ENCODE measurements at places on chromosomes 6 and 20.

DNA sequence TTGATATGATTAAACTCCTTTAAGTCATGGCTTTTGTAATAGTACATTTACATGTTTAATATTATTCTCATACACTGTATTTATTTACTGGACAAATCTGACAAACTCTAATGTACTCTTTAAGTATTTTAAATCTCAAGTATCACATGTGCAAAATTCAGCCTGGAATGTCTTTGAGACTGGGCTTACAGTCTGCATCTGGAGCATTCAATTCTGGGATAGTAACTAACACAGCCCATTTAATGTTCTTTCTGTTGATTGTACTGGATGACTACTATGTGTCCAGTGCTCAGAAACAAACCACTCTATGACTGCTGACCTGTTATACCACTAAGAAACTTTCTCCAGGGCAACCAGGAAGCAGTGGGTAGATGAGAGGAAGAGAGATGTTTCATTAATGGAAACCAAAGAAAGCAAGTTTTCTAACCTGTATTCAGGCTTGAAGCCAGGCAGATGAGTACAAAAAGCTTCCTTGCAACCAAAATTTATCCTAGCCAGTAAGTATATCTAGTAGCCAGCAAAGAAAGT is 26.8 kb downstream of the FBXL4 start:
- DNase-seq = no peak

- DNase-seq = peak; percentile 36
Measured at GRCh38 chr20:60695226-60696000, 556.6 kb upstream of the CDH4 start.

DNA sequence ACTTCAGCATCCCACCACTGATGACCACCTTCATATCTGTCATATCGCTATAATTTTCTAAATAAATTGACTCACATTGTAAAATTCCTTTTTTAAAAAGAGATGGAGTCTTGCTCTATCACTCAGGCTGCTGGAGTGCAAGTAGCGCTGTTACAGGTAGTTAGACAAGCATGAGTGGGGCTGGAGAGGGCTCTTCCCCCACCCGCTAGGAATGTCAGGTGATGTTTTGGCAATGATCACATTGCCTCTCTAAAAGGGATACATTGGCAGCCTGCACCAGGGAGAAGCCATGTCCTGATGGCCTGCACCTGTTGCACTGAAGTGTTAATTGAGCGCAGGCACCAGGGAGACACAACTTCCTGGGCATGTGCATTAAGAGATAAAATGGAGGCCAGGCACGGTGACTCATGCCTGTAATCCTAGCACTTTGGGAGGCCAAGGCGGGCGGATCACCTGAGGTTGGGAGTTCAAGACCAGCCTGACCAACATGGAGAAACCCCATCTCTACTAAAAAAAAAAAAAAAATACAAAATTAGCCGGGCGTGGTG is 16.9 kb upstream of the SLC22A16 start:
- DNase-seq = no peak

- no peak for DNase-seq
Measured at GRCh38 chr20:45409521-45410272, 1.6 kb downstream of the DBNDD2 start.

DNA sequence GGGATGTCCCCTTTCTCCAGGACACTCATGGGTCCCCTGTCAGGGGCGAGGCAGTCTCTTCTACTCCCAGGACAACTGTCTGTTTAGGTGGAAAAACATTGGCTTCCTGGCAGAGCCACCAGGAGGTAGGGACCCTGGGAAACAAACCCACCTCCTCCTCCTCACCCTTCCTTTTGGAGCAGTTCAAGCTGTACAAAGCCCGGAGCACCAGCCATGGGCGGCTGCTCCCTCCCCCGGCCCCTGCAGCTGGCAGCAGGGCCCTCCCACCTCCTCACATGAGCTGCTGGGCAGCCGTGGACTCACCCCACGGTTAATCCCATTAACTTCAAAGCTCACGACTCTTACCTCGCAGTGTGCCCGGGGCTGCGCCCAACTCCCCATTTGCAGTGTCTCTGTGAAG is 48.6 kb downstream of the CDH4 start:
- no peak for DNase-seq

DNA sequence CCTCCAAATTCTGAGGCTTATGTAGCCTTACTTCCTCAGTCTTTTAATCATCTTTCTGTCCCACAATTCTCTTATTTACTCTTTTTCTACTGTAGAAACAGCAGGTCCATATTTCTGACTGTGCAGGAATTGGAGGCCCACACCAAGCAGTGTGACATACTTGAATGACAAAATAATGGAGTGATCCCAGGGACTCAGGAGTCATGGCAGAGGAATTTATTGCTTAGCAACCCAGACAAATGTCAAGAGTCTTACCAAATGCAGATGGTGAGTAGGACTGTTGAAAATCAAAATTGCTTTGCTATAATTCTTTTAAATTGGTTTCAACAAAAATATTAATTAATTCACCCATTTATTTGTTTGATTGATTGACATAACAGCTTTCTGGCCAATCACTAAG is 59.9 kb downstream of the HTR1B start:
- peak; percentile 14 for DNase-seq

- DNase-seq = peak; percentile 45
Measured at GRCh38 chr20:50245498-50246366, 55.1 kb downstream of the CEBPB start.

DNA sequence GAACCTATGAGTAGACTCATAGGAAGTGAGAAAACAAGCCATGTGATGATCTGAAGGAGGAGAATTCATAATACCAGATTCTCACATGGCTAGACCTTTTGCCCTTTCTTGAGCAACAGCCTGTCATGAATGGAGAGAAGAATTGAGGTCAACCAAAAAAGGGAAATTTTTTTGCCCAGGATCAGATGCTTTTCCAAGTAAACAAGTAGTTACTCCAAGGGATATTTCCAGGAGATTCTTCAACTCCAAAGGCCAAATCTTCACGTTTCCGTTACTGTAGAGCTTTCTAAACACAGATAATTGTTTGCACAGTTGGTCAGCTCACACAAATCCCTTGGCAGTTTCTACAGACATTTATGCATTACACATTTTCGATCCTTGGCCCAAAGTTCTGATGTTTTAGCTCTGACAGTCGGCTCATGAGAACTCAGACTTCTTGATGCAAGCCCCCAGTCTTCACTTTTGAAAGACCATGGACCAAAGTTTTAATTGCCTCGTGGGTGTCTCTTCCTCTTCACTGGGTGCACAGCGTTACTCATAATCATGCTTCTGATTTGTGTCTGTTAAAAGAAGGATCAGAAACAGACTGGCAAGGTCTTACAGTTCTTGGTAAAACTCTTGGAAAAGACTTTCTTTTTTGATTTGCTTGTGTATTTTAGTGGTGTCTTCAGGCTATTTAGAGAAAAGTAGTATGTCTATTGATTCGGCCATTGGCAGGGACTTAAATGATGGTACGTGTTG is 115.0 kb downstream of the TSHZ2 start:
- DNase-seq = no peak

DNA sequence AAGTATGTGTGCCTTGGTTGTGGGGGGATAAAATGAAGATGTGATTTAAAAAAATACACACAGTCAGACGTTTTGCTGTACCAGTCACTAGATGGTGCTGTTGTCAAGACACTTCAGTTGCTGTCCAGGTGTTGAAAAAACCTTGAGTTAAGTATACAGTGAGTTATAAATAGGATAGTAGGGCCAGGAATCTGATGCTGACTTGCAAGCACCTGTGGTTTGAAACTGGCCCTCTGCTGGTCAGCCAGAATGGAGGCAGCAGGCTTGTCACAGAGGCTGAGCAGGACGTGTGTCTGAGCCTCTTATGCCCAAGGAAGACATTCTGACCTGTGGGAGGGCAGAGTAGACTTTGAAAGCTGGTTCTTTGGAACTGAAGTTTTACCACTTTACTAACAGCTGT is 27.8 kb downstream of the RNF8 start:
- DNase-seq = peak; percentile 42

DNA sequence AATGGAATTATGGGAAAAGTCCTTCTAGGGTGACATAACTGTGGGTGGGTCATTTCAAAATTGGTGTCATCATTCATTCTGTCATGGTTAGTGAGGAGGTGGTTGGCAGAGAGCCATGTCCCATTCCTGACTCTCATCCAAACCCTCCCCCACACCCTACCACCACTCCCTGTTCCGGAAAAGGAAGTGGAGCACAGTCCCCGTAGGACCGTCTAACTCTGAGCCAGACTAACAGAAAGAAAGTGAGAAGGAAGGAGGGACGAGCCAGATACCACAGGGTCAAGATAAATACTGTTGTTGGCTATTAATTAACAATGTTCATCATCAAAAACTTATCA is 4.8 kb downstream of the TRIM10 start:
- no peak for DNase-seq

DNA sequence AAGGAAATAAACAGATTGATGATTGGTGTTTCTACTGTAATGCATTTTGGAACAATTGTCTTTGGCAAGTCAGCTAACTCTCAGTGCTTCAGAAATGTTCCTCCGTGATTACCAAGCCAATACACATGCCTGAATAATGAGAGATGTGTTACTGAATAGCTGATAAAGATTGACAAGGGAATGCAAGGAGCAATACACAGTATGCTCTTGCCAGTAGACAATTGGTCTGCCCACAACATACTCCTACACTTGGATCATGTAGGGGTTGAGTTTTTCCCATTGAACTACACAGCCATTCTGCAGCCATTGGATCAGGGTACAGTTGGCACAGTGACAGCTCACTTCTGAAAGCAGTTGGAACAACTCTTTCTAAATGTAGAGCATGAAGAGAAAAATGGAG is 5.6 kb upstream of the GJB7 start:
- DNase-seq = no peak

DNA sequence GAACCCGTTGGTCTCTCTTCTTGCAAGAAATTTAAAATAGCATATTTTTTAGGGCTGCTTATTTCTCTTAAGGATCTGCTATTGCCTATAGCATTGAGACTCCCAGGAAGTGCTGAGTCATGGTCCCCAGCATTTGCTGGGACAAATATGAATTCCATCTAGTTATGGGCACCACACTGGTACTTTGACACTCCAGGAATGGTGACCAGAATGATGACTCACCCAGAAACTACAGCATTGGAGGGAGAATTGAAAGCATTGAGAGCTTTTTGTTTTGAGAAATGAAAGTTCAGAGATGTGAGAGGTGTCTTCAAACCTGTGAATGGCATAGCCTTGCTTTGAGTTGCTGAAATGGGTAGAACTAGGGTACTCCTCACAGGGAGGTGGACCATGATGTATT is 699.7 kb downstream of the DHX35 start:
- no peak for DNase-seq

GRCh38 chr6:119174085-119174445 is 95.6 kb upstream of the FAM184A start:
- DNase-seq = no peak

Measured in fibroblast of the conjunctiva (primary cell).